Sigmoid colon (tissue), 7 donors: ENCODE measurements at places on chromosomes 16 and 17. TPM values are rescaled to one million over a fixed set of nuclear protein-coding genes. Genes with fewer than 3 reads are reported as not detected.

Gene PRSS53
- polyA plus RNA-seq, result 2.0 TPM

Gene MGAT5B
- polyA plus RNA-seq, result not detected

Gene METTL22
- polyA plus RNA-seq, result 11.4 TPM

Gene RAB26
- 13.9 TPM for polyA plus RNA-seq

Gene ATP2A3
- 19.2 TPM for polyA plus RNA-seq

Gene PMP22
- 25.2 TPM for polyA plus RNA-seq

Gene PITPNM3
- polyA plus RNA-seq, result 3.6 TPM

Gene MAF
- 12.6 TPM for polyA plus RNA-seq

Gene GNG13
- polyA plus RNA-seq, result 1.2 TPM

Gene MEIOB
- polyA plus RNA-seq, result not detected

Gene CDYL2
- polyA plus RNA-seq, result 1.2 TPM

Gene EVPLL
- 0.60 TPM for polyA plus RNA-seq

Gene PDE6G
- not detected for polyA plus RNA-seq

Gene CCDC40
- polyA plus RNA-seq, result not detected

Gene CMTM4
- 27.0 TPM for polyA plus RNA-seq

Gene C16orf89
- 6.6 TPM for polyA plus RNA-seq

Gene CRAMP1
- polyA plus RNA-seq, result 2.4 TPM

Gene ESRP2
- polyA plus RNA-seq, result 50.0 TPM

Gene HDAC5
- polyA plus RNA-seq, result 15.3 TPM

Gene SLC25A10
- polyA plus RNA-seq, result 63.2 TPM
